ENCODE measurements at places on chromosomes 4 and X.

- no peak for DNase-seq
These were observed 871.8 kb upstream of the PABPC4L start for GRCh38 chr4:135073389-135073788.

GRCh38 chr4:98260047-98260578, 1.1 kb upstream of the RAP1GDS1 start:
- no peak for DNase-seq

DNA sequence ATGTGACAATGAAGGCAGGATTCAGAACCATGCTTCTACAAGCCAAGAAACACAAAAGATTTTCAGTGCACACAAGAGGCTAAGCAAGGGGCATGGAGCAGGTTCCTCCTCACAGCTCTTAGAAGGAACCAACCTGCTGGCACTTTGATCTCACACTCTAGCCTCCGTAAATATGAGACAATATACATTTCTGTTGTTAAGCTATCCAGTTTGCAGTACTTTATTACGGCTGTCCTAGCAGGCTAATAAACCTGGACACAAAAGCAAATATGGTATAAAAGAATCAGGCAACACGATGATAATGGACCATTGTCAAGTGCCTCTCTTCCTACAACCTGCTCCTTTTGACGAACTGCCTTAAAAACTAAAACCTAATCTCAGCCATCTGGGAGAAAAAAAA, 114.5 kb downstream of the ZAR1 start:
- no peak for DNase-seq

GRCh38 chr4:182748949-182749348, 168.2 kb downstream of the DCTD start:
- no peak for DNase-seq

- no peak for DNase-seq
These were observed 16.0 kb upstream of the FGF16 start for GRCh38 chrX:77431227-77431626.

- DNase-seq = no peak
These were observed 1170.8 kb upstream of the PCDH7 start for GRCh38 chr4:29549342-29549741.

DNA sequence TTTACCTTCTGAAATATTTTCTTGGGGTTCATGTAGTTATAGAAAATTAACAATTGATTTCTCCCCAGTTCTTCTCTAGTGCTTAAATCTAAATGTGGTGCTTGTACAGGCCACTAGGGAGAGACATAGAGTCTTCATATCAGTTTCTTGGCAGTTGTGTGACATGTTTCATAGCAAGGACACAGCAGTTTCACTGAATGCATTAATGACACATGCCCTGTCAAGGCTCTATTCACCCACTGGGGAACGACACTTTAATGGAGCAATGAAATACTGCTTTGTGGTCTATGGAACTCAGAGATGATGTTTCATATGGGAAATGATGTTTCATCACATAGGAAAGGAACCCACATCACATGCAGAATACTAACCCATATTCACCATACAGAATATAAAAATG, 2.8 kb downstream of the VEGFC start:
- DNase-seq = no peak

- no peak for DNase-seq
These were observed 8.0 kb downstream of the ASB5 start for GRCh38 chr4:176261018-176261417.

GRCh38 chr4:7850489-7850888, 89.2 kb downstream of the AFAP1 start:
- no peak for DNase-seq

- DNase-seq = no peak
These were observed 162.4 kb upstream of the GYPA start for GRCh38 chr4:144302704-144303536.

DNA sequence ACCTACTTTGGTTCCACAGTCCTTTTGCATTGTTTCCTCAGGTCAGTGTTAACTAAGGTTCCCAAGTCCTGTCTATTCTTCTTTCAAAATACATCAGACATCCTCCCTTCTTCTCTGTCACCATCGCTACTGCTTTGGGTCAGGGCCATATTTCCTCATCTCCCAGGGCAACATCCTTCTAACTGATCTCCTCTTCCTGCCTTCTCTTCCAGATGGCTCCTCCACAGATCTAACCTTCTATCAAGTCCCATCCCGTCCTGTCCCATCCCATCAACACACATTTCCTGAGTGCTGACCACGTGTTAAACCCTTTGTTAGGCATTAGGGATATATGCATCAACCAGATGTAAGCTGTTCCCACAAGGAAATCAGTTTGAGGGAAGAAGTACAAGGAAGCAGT, 25.9 kb downstream of the PLAC1 start:
- DNase-seq = no peak

GRCh38 chr4:833731-834367, 7.9 kb upstream of the CPLX1 start:
- DNase-seq = no peak

DNA sequence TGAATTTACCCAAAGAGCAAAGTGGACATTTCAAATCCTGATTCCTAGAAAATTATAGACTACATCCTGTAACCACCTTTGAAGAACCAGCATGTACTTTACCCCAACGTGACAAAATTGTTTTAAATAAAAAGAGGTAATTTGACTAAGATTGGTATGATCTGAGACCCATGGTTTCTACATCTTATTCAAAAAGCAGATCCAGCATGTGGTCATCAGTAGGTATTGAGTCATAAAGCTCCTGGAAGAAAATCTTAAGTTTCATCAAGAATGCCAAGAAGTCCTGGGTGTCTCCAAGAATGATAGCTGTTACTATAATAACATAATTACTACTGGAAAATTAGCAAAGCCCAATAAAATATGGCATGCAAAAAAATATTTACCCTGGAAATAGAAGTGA, 61.8 kb downstream of the NFKB1 start:
- no peak for DNase-seq

- DNase-seq = no peak
These were observed 10.5 kb downstream of the KLF3 start for GRCh38 chr4:38674258-38675144.

DNA sequence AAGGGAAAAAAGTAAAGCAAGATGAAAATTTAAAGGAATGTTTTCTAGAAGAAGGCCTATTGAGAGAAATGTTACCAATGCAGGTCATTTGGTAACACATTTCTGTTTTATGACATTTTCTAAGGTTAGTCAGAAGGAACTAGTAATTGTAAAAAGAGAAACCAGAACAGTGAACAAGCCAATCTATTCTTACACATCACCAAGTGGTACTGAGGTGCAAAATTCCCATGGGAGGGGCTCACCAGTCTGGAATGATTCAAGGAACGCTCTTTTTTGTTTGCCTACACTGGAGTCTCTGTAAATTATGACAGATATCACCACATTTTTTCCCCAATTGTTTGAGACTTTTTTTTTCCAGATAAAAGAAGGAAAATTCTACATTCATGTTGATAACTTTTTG, 404.7 kb upstream of the CNKSR2 start:
- no peak for DNase-seq

GRCh38 chrX:39645178-39645895, 452.4 kb downstream of the BCOR start:
- no peak for DNase-seq

- no peak for DNase-seq
These were observed 174.4 kb upstream of the TBC1D9 start for GRCh38 chr4:140930557-140930956.

DNA sequence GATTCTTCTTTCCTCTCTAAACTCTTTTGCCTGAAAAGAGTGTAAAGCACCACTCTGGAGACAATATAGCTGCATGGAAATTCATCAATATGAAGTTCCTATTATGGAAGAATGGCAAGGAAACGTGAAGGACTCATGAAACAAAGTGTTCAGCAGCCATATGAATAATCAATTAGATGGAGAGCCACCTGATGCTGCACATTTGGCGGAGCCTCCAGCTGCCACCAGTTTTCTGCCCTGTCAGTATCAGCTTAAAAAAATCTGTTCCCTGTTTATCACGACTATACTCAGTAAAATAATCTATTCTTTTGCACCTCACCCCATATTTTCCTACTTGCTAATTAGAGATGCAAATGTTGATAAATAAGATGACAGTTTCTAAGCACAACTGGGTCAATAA, 276.0 kb downstream of the UNC5C start:
- no peak for DNase-seq

GRCh38 chrX:153583433-153583832, 15.5 kb downstream of the CCNQ start:
- DNase-seq = no peak

DNA sequence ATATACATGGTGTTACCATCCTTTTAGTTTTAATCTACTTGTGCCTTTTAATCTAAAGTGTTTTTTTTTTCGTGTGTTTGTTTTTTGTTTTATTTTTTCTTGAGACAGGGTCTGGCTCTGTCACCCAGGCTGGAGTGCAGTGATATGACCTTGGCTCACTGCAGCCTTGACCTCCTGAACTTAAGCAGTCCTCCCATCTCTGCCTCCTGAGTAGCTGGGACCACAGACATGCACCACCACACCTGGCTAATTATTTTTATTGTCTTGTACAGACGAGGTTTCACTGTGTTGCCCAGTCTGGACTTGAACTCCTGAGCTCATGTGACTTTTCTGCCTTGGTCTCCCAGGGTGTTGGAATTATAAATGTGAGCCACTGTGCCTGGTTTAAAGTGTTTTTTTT, 33.1 kb downstream of the BMP2K start:
- no peak for DNase-seq

Data from activated gamma-delta T cell treated with anti-CD3 and anti-CD28 coated beads, Interleukin-2, amount 50 U/mL, for 16 hours (primary cell).